ENCODE measurements at places on chromosomes 6 and 20.

DNA sequence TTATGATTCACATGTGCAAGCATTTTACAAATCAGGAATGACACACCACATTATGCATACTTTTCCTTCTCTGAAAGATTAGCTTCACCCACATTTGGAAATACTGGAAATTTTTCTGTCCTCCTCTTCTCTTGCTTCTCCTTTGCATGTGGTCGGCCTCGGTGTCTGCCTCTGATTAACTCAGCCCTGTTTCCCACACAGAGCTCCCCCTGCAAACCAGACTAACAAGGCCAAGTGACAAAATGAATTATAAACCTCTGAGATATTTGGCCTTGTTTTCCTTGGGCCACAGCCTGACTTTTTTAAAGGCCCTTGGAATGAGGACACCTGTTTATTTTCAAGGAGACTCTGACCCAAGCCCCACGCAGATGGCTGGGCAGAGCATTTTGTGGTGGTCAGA, 9.0 kb upstream of the CCN6 start:
- DNase-seq, result no peak

DNA sequence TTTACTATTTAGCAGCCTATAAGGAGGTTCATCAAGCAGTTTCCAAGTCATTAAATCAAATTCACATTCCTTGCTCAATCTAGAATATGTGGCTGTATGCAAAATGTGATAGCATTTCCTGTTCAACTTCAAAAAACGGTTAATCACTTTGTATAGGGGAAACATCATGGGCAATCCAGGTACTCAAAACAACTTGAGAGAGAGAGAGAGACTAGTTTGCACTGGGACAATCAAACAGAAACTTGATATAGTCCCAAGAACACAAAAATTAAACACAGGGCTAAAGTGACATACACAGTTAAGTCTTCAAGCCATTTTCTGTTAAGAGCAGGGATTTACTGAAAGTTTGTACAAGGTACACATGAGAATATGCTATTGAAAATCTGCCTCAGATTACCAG, 7.4 kb downstream of the CPNE1 start:
- no peak for DNase-seq

DNA sequence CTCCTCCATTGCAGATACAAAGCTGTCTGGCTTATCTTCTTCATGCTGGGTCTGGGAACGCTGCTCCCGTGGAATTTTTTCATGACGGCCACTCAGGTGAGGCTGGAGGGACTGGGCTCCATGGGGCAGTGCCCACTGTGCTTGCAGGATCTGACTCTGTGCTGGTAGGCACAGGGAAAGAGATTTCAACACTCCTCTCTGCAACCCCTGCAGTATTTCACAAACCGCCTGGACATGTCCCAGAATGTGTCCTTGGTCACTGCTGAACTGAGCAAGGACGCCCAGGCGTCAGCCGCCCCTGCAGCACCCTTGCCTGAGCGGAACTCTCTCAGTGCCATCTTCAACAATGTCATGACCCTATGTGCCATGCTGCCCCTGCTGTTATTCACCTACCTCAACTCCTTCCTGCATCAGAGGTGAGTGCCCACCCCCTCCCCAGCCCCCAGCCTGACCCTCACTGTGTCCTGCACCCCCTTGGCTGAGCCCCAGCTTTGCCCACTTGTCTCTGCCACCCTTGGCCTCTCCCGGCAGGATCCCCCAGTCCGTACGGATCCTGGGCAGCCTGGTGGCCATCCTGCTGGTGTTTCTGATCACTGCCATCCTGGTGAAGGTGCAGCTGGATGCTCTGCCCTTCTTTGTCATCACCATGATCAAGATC, 6.1 kb downstream of the SLC29A1 start:
- no peak for DNase-seq

DNA sequence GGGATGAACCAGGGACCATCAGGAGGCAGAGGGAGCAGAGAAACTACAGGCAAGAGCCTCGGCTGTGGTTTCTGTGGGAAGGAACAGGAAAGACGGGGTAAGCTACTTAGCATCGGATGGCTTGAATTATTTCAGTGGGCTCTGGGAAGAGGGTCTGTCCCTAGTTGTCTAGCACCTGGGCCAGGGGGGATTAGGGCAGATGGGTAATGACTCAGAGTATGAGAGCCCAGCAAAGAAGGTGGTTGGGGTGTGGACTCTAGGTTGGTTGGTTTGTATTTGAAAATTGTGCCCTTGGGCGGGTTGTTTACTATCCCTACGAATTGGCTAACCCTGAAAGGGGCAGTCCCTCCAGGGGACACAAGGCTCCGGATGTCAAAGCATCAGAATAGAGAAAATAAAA, 148.5 kb upstream of the TAB2 start:
- DNase-seq, result no peak

DNA sequence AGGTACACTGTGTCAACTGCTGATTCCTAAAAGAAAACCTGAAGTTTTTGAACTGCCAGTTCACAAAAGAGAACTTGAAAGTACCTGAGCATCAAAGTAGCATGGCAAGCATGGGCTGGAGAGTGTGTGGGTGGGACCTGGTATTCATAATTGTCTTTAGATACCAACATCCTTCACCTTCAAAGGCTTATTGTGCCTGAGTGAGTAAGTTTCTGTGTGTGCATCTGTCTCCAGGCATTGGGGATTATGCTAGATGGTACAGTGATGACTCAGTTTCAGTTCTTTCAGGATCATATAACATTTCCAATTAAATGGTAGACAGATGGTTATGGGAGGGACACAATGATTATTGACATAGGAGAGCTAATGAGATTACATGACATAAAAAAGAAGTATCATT, 238.5 kb downstream of the ZFAND3 start:
- peak; percentile 17 for DNase-seq

- DNase-seq, result no peak
These were observed 13.4 kb downstream of the HLA-DOB start for GRCh38 chr6:32803416-32803815.

DNA sequence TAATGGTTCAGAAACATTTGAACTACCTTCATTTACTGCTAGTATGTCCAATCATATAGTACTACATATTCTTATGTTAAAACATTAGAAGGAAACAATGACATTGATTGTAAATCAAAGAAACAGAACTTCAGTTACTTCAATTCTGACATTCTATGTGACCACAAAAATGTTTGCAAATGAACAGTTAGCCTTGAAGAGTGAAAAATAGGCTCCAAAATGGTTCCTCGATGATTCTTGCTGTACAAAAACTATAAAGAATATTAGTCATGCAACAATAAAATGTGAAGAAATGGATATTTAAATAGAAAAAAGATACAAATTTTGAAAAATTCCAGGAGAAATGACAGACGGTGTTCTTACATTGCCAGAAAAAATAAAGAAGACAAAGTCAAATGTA, 686.9 kb downstream of the BCKDHB start:
- no peak for DNase-seq

- no peak for DNase-seq
These were observed 227.9 kb downstream of the FRK start for GRCh38 chr6:115832786-115833185.

DNA sequence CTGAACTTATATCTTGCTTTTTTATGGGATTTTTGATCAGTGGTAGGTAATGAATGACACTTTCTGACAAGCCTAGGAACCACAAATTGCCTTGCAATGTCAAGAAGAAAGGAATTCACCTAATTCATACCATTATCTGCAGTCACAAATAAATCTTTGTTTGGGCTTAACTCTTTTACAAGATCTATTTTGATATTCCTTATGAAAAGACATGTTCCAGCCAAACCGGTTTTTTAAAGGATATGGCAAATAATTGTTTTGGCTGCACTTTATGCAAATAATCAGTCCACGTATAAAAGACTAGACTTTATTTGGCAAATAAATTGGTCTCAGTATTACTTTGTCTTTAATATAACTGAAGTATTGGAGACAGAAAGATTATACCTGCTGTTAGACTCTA, 771.7 kb upstream of the ADGRB3 start:
- DNase-seq, result no peak

DNA sequence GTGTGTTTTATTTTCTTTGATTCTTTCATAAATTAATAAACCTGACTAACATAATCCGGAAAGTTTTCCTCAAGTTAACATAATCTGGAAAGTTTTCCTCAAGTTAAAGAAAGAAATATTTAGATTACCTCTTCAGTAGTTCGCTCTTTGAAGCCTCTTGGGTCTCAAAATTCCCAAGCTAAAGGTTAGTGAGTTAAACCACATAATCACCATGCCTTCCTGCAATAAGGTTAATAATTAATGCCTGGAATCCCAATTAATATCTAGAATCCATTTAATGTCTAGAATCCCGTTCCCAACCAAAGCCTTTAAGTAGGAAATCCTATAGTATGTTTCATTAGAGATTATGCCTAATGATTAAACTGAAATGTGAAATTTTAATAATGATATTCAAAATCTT, 12.9 kb downstream of the DCDC2 start:
- no peak for DNase-seq

GRCh38 chr6:150028799-150029198, 3.5 kb upstream of the RAET1L start:
- DNase-seq, result no peak

GRCh38 chr20:2687514-2687913, 5.1 kb upstream of the EBF4 start:
- no peak for DNase-seq

- DNase-seq, result no peak
These were observed 51.2 kb downstream of the GRIK2 start for GRCh38 chr6:101444717-101445116.

- DNase-seq, result no peak
These were observed 11.3 kb downstream of the BMP7 start for GRCh38 chr20:57255183-57255582.

GRCh38 chr6:24902782-24903181, 33.0 kb downstream of the RIPOR2 start:
- DNase-seq, result no peak
